ENCODE measurements at places on chromosomes 1 and 21.

GRCh38 chr1:243343970-243344937, 88.4 kb downstream of the SDCCAG8 start:
- peak; percentile 78 for DNase-seq

DNA sequence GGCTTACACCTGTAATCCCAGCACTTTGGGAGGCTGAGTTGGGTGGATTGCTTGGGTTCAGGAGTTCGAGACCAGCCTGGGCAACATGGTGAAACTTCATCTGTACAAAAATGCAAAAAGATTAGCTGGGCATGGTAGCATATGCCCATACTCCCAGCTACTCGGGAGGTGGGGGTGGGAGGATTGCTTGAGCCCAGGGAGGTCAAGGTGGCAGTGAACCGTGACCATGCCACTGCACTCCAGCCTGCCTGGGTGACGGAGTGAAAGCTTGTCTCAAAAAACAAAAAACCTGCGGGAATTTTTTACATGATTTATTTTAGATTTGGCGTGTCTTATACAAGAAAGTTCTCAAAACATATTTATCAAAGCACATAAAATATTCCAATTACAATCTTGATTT, 27.8 kb upstream of the MTR start:
- no peak for DNase-seq

DNA sequence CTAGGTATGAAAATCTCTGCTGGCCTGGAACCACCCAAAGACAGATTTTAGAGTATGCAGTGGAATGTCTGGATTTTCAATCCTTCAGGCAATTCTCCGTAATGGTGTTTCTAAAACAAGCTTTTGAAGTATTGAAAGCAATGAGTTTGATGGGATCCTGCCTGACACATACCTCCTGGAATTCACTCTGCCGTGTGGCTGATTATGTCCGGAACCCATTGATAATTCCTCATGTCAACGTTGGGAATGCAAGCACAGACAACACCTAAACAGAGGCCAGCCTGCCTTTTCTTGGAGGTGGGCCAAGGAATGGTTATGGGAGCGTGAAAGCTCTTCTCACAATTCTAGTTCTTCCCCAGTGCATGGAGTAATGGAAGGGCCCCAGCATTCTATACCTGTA, 168.9 kb upstream of the HMCN1 start:
- DNase-seq = no peak

- DNase-seq = no peak
Observed at GRCh38 chr1:220927442-220927841, 48.2 kb downstream of the HLX start.

DNA sequence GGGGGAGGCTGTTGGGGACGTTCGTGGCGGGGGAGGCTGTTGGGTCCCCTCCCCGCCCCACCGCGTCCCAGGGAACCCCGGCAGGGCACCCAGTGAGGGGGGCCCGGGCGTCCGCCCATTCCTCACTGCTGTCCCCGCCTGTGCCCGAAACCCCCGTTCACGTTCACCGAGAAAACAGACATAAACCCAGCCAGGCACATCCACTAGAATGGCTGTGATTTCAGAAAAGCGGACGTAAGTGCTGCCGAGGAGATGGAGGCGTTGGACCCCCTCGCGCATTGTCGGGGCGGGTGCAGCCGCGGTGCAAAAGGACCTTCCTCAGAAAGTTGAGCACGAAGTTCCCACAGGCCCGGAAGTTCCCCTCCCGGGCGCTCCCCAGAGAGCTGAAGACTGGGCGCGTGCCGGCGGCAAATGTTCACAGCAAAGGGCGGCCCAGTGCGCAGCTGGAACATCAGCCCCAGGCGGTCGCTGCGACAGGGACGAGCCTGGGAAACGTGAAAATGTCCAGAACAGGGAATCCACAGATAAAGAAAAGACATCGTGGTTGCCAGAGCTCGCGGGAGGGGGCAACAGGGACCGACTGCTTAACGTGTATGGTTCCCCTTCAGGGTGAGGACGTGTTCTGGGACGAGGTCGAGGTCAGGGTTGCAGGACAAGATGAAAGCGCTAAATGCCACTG, 18.5 kb upstream of the SAMD11 start:
- DNase-seq = peak; percentile 52

DNA sequence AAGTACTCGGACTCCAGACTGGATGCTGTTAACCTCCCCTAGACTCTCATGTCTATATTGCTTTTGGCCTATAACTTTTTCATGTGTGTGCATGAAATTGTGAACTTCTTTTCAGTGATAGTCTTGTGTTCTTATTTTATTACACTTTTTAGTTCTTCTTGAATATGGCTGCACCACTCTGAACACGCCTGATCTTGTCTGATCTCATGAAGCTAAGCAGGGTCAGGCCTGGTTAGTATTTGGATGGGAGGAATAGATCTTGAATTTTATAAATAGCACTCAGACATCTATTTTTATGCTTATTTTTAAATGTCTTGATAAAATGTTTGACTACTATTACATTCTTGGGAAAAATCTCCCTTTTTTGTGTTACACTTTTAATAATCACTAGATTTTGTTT, 22.4 kb downstream of the TCP10L start:
- no peak for DNase-seq

- no peak for DNase-seq
Observed at GRCh38 chr1:42186152-42186551, 21.6 kb upstream of the GUCA2A start.

GRCh38 chr21:22278366-22278765, 1280.2 kb downstream of the NCAM2 start:
- DNase-seq = no peak

GRCh38 chr1:195236991-195237889, 1371.0 kb downstream of the KCNT2 start:
- DNase-seq = no peak

DNA sequence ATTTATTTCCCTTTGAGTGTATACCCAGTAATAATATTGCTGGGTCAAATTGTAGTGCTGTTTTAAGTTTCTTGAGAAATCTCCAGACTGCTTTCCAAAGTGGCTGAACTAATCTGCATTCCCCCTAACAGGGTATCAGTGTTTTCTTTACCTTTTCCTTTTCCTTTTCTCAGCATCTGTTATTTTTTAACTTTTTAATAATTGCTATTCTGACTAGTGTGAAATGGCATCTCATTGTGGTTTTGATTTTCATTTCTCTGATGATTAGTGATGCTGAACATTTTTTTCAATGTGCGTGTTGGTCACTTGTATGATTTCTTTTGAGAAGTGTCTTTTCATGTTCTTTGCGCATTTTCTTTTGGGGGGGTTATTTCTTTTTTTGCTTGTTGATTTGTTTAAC, 374.9 kb upstream of the BRINP3 start:
- no peak for DNase-seq

DNA sequence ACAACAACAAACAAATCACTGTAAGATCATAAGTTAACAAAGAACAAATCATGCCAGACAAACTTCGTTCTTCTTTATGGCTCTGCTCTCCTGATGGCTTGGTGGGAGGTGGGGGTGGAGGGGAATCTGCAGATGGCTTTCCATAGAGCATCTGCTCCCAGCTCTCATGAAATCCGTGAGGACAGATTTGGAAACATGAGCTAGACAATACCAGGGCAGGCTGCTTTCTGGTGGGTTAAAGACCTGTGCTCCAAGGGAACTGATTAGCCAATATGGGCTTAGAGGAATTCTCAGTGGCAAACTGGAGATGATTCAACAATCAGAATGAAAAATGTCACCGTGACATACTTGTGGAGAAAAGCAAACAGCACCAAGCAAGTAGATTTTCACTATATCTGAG, 69.4 kb upstream of the TLR5 start:
- DNase-seq = no peak

DNA sequence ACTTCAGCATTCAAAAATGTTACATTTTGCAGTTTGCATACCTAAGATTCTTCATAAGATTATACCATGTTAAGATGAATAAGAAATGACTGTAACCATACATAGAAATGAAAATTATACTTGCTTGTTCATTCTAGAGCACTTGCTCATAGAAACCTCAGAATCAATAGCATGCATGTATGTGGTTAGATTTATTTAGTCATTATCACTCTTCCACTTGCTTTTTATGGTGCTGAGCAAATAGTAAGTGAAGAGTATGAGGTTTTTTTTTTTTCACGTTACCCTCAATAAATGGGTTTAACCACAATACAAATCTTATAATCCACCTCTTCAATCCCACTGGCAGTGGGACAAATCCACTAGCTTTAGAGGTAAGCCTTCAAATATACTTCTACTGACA, 84.7 kb downstream of the LRRC53 start:
- no peak for DNase-seq

DNA sequence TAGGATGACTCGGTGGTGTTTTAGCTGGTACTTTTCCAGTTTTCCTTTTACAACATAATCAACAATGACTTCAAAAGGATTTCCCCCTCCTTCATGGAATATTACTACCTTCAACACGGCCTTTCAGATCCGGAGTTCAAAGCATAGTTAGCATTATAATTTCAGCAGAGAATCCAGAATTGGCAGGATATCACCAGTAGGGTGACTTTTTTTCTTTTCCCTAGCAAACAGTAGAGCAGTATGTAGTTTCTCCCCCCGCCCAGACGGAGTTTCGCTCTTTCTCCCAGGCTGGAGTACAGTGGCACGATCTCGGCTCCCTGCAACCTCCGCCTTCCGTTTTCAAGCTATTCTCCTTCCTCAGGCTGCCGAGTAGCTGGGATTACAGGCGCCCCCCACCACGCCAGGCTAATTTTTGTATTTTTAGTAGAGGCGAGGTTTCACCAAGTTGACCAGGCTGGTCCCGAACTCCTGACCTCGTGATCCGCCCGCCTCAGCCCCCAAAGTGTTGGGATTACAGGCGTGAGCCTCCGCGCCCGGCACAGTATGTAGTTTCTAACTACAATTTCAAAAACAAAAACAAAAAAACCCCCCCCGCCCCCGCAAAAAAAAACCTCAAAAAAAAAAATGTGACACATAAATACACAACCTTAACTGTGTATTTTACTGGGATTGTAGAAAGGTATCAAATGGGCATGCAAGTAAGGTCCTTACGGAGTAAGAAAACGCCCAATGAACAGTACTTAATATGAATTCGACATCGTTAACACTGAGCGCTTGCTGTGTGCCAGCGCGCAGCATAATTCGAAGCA, 1.5 kb upstream of the COX20 start:
- DNase-seq = peak; percentile 76

GRCh38 chr21:37642493-37642892, 273.8 kb downstream of the KCNJ6 start:
- no peak for DNase-seq

- DNase-seq = peak; percentile 41
Observed at GRCh38 chr21:30340714-30341573, 3.5 kb upstream of the KRTAP27-1 start.

GRCh38 chr1:106523497-106523896, 533.0 kb upstream of the PRMT6 start:
- DNase-seq = no peak

DNA sequence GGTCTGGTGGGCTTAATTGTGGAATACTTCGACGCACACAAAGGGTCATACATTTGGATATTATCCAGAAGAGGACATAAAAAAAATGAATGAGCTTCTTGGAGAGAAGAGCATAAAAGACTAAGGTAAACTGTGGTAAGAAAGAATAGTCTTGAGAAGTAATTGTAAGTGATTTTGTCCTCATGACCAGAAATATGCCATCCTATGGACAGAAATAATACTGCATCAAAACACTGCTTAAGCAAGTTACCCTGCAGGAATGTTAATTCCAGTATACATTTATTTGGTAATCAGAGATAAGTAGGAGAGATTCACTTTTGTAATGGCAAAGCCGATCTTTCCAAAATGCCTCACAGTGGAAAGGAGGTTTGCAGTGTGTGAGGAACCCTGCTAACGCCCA, 111.9 kb downstream of the NRIP1 start:
- DNase-seq = no peak

DNA sequence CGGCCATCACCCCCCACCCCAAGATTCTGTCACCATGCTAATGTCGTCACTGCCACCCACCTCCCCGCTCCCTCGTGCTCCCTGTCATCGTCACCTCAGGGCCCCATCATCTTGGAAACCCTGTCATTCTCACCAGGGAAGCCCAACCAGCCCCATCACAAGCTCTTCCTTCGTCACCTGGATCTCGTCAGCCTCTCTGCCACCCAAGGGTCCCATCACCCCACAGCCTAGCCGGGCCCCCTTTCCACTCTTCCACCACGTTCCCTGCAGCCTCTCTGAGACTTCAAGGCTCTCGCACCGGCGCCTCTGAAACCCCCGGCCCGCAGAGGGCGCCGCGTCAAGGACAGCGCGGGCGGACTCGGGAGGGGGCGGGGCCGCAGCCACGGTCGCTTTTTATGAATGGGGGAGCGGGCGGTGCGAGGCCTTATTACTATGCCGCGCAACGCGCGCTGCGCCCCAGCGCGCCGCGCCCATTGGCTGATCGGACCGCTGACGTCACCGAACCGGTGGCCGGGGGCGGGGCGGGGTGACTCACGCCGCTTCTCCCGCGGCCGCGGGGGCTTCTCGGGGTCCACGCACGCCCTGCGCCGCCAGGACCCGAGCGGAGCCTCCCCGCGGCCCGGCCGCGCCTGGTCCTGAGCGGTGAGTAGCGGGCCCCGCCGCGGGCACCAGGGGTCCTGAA, at the start of gene GPR3:
Gene GPR3 (plus strand): TSS at position 527 of the 682 bp plus-strand sequence. CDS start 1,177 bp downstream, outside the sequence.
- peak; percentile 90 for DNase-seq

DNA sequence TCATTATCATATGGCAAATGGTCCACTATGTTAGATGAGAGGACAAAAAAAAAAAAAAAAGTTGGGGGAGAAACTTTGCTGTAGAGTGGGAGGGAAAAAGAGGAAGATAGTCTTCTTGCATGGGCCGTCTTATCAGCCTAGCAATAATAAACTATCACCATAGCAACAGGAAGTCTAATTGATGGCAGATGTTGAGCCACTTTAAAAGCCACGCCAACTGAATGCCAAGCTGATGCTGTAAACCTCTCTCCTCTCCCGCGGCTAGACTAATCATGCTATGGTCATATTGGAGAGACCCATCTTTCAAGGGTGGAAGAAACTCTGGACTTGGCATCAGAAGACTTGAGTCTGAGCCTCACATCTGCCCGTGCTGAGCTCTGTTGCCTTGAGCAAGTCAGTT, 122.2 kb upstream of the HOOK1 start:
- peak; percentile 70 for DNase-seq

Data from suppressor macrophage treated with lipopolysaccharide for 4 hours (primary cell).